ENCODE measurements at places on chromosomes 6 and 20.

DNA sequence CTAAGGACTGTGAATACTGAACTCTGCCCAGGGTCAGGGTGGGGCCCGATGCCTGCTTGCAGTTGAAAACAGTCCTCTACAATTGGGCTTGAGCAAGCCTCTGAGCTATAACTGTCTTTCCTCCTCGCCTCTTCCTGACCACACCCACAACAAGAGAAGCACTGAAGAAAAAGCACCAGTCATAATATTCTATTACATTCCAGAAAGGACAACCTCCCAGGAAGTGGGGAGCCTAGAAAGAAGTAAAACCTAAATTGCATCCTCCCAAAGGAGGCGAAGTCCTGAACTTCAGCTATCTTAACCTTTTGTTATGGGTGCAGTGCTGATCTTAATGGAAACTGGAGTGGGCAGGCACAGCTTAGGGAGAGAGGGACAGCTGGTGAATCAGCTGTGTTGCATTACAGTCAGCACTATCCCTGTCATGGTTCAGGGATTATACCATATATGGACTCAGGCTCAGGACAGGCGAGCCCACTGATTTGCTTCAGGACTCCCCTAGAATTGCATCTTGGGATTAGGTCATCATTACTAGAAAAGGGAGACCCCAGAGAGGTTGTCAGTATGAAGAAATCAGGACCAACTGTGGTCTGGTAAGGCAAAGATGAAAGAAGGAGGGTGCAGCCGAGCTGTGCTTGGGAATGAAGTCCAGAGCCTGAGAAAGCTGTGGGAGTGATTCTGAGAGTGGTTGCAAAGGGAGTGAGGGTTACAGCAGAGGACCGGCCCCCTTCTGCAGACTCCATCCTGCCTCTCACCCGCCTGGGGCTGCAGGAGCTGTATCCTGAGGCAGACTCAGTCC, 18.3 kb upstream of the TRAM2 start:
- peak; percentile 78 for DNase-seq

- DNase-seq, result no peak
Observed at GRCh38 chr20:16283307-16283706, 289.9 kb downstream of the KIF16B start.

GRCh38 chr6:135820340-135820739, 31.2 kb upstream of the PDE7B start:
- DNase-seq, result no peak

GRCh38 chr20:51385646-51386530, 156.6 kb downstream of the NFATC2 start:
- no peak for DNase-seq

GRCh38 chr6:133891149-133891926, 2.4 kb downstream of the TCF21 start:
- DNase-seq, result no peak

DNA sequence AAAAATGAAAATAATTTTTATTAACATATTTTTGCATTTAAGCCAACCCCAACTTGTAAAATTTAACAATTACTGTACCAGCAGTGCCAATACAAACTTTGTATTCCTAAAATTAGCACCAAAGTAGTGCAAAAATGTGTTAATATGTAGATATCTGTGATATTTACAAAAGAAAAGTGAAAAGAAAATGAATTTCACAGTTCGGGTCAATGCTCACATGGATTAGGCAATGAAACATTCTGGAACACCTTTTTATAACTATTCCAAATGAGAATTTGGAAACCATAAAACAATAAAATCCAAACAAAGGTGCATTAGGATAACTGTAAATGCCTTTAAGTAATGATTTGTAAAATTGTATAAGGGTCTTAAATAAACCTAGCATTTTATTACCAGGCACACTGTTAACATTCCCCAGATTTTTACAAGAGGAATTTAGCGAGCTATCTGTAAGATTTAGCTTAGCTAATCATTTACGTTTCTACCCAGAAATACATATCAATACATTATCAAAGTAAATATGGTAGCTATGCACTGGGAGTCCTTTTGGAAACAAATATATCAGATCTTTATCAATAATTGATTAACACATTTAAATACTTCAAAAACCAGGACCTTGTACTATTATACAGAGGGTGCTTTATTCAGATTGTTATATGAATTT, 112.2 kb downstream of the MTFR2 start:
- no peak for DNase-seq

- no peak for DNase-seq
Observed at GRCh38 chr20:17613328-17614175, 43.7 kb downstream of the DSTN start.

DNA sequence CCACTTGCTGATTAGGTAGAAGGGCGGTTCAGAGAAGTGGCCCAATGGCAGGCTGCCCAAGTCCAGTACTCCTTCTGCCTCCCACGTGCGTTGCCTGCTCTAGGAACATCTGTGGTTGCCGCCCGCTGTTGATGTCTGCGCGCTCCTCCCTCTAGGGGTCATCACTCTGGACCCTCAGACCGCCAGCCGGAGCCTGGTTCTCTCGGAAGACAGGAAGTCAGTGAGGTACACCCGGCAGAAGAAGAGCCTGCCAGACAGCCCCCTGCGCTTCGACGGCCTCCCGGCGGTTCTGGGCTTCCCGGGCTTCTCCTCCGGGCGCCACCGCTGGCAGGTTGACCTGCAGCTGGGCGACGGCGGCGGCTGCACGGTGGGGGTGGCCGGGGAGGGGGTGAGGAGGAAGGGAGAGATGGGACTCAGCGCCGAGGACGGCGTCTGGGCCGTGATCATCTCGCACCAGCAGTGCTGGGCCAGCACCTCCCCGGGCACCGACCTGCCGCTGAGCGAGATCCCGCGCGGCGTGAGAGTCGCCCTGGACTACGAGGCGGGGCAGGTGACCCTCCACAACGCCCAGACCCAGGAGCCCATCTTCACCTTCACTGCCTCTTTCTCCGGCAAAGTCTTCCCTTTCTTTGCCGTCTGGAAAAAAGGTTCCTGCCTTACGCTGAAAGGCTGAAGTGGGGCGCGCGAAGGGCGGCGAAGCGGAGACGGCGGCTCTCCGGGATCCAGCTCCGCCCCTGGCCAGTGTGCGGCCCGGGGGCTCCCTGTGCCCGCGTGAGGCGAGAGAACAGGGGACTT, 8.5 kb downstream of the TRIM15 start:
- no peak for DNase-seq

DNA sequence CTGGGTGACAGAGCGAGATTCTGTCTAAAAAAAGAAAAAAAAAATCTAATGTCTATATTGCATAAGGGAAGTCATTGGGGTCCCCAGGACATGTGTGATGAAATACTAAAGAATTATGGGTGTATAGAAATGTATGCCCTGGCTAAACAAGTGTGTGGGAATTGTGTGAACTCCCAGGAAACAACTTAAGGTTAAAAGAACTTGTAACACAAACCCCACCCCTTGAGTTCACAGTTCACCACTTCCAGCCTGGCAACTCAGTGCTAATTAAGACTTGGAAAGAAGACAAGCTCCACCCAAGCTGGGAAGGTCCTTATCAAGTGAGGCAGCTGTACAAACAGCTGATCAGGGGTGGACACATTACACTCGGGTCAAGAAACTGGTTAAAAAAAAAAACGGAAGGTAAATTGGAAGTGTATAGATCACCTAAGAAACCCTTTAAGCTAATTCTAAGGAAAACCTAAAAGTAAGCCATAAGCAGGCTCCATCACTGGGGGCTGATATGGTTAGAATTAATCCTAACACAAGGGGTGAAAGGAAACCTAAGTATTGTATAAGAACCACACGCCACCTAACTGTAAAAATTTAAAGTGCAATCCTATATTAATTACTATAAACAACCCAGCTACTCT, 25.2 kb downstream of the HLA-A start:
- no peak for DNase-seq

DNA sequence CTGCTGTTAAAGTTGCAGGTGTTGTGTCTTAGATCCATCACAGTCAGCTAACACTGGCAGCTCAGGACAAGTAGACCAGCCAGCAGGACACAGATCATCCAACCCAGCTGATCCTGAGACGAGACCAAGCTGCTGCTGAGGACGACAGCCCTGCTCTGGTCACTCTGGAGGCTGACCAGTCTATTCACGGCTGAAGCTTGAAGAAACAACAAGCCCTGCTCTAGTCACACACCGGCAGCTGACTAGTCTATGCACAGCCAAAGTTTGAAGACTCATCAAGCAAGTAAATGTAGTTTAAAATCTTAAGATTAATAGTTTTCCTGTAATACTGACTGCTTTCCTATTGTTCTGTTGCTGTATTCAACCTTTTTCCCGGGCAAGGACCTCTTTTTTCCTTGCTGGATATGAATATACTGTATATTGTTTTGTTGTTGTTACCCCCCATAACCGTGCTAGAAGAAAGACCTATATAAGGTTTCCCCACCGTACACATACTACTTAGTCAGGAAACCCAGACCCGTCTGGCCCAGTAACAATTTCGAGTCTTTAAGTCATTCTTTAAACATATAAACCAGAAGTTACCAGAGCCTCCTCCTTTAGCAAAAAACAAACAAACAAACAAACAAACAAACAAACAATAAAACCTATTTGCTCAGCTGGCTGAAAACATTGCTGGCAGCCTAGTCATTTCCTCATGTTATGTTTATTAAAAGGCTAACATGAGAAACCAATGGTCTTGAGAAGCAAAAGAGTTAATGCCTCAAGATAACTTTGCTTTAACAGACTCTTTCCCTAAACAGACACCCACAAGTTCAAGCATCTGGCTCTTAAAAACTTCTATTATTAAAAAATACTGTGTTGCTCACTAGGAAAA, 16.7 kb upstream of the GSTA3 start:
- no peak for DNase-seq

DNA sequence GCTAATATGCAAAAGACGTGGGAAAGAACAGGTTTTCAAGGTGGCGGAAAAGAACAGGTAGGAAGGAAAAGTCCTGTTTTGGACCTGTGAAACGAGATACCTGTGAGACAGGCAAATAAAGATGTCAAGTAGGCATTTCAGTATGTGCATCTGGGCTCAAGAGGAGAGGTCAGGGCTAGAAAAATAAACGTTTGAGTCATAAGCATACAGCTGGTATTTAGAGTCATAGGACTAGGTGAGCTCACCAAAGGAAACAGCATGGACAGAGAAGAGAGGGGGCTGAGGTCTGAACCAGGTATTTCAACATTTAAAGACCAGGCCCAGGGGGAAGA, 14.9 kb downstream of the MTFR2 start:
- no peak for DNase-seq

GRCh38 chr6:14742171-14742570, 503.7 kb upstream of the JARID2 start:
- DNase-seq, result no peak

DNA sequence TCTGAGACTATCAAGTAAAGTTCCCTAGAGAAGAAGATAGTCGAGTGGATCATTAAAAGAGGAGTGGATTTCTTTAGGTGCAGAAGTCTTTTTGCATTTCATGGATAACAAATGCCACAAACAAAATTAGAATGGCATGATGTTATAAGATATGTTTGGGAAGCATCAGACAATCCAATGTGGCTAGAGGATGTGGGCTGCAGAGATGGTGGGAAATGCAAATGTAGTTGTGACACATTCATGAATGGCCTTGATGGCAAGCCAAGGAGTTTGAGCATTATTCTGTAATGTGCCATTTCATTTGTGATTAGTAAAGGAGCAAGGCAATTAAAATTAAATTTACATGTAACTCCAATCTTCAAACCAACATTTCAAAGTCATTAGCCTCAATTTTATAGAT, 211.9 kb downstream of the CENPW start:
- DNase-seq, result no peak

GRCh38 chr20:5927749-5928462, 22.4 kb downstream of the TRMT6 start:
- no peak for DNase-seq

GRCh38 chr6:33333666-33334065, 16.1 kb upstream of the ZBTB22 start:
- no peak for DNase-seq

DNA sequence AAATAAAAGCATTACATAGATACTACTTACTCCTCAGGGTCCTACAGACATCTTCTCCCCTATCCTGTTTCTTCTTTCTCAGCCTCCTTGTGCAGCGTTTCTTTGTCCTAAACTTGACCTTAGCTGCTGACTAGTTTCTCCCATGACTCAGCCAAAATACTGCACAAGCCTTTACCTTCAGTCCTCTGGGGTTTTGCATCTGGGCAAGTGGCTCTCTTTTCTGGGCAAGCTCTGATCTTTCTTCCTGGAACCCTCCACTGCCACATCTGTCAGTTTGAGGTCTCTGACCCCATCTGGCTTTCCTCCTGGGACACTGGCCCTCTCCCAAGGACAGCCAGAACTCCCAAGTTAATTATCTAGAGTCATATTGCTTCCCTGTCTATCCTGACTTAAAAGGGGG, 838.4 kb downstream of the DHX35 start:
- DNase-seq, result peak; percentile 36

- no peak for DNase-seq
Observed at GRCh38 chr20:40718982-40719729, 30.1 kb upstream of the MAFB start.

- DNase-seq, result no peak
Observed at GRCh38 chr20:47490795-47491194, 10.9 kb upstream of the NCOA3 start.

DNA sequence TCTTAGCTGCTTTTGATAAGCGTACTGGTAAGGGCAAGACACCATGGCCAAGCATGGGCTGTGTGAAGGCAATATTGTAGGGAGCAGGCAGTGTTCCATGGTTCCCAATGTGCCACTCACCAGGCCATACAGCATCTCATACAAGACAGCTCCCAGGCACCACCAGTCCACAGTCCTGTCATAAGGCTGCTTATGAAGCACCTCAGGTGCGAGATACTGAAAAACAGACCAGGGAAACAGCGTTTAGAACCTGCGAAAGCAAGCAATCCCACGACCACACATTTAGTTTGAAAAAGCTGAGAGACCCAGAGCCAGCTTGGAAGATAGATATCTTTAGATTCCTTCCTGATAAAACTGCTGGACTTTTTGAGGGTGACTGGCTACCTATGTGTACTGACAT, 119.1 kb upstream of the SLC2A12 start:
- no peak for DNase-seq

DNA sequence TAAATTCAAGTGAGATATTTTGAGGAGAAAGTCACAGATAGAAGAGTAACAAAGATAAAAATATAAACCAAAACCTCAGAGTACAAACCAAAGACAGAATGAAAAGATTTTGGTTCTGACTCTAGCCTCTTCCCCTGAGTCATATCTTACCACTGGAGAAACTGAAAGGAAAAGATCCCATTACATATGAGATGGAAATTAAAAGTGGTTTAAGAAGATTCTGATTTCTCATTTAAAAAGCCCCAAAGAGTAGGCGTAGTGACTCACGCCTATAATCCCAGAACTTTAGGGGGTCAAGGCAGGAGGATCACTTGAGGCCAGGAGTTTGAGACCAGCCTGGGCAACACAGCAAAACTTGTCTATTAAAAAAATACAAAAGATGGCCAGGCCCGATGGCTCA, 30.6 kb downstream of the SPINT4 start:
- no peak for DNase-seq
